ENCODE measurements at places on chromosomes 3 and 15.

DNA sequence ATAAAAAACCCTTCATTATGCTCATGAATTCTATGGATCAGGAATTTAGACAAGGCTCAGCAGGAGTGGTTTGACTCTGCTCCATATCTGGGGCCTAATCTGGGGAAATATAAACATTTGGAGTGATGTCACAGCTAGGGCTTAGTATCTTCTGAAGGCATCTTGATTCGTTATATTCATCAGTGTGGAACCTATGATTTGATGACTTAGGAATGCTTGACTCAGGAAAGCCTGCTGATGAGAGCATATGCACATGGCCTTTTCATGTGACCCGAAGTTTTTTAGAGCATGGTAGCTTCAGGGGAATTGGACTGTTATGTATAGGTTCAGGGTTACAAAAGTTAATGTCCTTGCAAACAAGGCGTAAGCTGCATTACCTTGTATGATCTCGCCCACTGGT, 184.9 kb upstream of the LRRC3B start:
- no peak for DNase-seq

GRCh38 chr3:164498917-164499316, 579.4 kb downstream of the SI start:
- DNase-seq: no peak

DNA sequence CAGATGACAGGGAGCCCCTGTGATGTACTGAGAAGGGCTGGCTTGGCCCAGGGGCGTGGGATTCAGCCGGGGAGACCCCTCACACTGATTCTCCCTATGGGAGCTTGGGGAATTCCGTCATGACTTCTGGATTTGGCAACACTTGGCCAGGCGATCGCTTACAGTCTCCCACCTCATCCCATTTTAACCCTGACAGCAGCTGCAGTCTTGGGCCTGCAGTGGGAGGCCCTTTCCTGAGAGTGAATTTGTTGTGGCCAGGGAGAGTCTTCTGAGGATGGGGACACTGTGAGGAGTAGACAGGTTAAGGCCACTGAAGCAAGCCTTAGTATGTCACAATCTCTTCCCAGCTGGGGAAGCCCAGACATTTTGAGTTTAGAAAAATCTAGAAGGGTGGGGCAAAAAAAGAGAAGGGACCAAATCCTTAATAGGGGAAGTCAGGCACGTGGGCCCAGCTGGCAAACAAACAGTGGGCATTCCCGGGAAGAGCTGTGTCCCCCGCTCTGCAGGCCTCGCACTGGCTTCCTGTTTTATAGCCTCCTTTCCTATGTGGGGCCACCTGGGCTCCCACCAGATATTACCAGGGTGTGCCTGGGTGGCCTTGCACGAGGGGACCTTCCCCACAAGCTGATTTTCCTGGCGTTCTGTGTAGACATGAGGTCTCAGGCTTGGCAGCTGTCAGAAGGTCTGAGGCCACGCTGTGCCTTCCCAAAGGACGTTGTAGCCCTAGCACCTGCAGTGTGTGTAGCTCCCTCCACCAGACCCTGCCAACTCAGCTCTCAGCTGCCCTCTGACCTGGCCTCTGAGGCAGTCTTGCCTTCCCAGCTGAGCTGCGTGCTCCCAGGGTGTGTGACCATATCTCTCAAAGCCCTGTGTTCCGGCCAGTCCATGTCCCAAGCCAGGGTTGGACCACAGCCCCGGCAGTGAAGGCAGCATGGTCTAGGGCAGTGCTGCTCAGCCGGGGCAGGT, 64.5 kb downstream of the FEM1B start:
- DNase-seq: no peak

- DNase-seq: no peak
Observed at GRCh38 chr3:25403968-25404367, 24.1 kb upstream of the RARB start.

- DNase-seq: no peak
Observed at GRCh38 chr3:188256758-188257157, 102.8 kb downstream of the LPP start.

- DNase-seq: no peak
Observed at GRCh38 chr3:61979638-61980037, 393.7 kb downstream of the FEZF2 start.

- no peak for DNase-seq
Observed at GRCh38 chr3:195012100-195012499, 258.9 kb downstream of the XXYLT1 start.

GRCh38 chr3:99751649-99752048, 66.0 kb upstream of the CMSS1 start:
- no peak for DNase-seq

DNA sequence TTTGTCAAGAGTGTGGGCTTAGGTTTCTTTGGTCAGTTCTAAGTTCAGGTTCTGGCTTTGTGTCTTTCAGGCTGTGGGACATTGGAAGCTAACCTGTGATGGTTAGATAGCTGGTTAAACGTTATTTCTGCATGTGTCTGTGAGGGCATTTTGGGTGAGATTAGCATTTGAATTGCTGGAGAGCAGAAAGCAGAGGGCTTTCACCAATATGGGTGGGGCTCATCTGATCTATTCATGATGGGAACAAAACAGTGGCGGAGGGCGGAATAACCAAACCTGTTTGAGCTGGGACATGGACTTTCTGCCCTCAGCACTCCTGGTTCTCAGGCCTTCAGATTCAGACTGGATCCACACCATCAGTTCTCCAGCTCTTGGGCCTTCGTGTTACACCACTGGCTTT, 195.4 kb downstream of the KLF13 start:
- no peak for DNase-seq

GRCh38 chr3:48507256-48508061, 3.5 kb upstream of the SHISA5 start:
- peak; percentile 51 for DNase-seq
